LNCaP clone FGC (cell line): ENCODE measurements at places on chromosomes 1 and 21.

DNA sequence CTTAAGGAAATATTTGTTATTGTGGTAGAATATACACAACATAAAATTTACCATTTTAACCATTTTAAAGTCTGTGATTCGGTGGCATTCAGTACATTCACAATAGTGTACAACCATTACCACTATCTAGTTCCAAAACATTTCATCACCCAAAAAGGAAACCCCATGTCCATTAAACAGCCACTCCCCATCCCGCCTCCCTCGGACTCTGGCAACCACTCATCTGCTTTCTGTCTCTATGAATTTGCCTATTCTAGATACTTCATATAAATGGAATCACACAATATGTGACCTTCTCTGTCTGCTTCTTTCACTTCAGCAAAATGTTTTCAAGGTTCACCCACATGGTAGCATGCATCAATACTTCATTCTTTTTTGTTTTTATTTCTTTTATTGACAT is 51.3 kb downstream of the PTP4A2 start:
- DNase-seq: no peak

- DNase-seq: no peak
These were observed 52.4 kb upstream of the SLC2A1 start for GRCh38 chr1:43011020-43011419.

- DNase-seq: no peak
These were observed 3.8 kb downstream of the SERTAD4 start for GRCh38 chr1:210236386-210236839.

DNA sequence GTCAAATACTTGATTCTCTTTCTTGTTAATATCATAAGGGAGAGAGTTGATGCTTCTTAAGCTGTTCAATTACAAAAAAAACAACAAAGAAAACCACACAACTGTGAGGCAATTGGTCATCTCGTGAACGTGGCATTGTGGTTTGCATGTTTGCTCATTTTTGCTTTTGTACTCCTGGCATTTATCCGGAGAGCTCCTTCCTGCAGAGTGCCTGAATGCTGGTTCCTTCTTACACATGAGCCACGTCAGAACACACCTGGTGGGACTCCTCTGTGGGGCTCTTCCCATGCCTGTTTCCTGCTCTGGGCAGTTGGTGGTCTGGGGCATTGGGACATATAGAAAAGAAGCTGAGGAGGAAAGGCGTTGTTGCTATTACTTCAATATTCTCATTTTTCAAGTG is 25.7 kb downstream of the KCNK1 start:
- no peak for DNase-seq

DNA sequence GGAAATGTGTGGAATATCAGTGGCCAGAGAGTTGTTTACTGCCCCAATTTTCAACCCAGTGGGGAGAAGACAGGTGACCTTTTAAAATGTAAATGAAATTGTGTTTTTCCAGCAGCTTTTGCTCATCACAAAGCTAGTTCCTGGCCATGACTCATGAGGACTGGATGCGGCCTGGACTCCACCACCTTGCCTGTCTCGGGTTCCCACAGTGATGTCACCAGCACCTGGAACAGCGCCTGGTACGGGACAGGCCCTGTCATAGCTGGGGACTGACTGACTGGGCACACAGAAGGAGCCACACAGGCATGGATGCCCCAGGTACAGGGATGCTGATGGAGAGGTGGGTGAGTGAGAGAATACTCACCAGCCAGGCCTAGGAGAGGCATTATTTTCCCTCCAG is 277.1 kb downstream of the AJAP1 start:
- DNase-seq: no peak

- DNase-seq: no peak
These were observed 333.8 kb downstream of the NUF2 start for GRCh38 chr1:163655565-163655964.

DNA sequence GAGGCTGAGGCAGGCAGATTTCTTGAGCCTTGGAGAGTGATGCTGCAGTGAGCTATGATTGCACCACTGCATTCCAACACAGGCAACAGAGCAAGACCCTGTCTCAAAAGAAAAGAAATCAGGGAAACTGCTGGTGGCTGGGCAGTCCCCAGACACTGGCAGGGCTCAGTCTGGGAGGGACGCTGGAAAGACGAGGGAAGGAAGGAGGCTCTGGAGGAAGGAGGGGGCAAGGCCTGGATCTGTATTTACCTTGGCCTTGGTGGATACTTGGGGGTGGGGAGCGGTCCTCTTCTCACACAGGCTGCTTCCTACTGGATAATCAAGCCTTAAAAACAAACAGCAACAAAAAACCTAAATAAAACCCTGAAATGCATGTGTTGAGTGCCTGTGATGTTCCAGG is 24.4 kb downstream of the KCNQ4 start:
- DNase-seq: no peak

GRCh38 chr1:94327001-94327690 is 89.8 kb upstream of the ARHGAP29 start:
- DNase-seq: no peak

GRCh38 chr1:61081686-61082310 is 563 bp upstream of the NFIA start:
- no peak for DNase-seq

- DNase-seq: no peak
These were observed 164.1 kb downstream of the GALNT2 start for GRCh38 chr1:230230948-230231773.

DNA sequence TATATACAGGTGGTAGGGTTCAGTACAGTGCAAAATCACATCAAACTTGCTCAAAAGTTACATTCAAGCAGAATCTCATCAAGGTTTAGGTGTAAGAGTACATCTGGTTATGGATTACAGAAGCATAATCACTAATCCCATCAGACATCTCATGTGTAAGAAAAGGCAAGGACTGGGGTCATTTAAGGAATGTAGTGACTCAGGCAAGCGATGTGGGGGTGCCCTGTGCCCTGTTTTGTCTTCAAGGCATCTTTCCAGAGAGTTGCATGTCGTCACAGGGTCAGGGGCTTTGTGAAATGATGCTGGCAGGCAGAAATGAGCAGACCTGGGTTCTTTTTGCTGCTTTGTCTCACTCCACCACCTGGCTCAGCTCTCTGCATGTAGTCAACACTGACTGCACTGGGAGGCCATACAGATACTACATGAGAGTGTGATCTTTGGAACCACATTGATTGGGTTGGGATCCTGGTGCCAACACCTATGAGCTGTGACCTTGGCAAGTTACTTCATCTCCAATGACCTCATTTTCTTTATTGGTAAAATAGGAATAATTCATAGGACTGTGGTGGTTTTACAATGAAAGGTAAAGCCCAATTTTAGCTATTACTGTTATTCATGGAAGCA is 8.2 kb upstream of the HHIPL2 start:
- no peak for DNase-seq

GRCh38 chr1:90192408-90192807 is 197.5 kb downstream of the ZNF326 start:
- DNase-seq: no peak

DNA sequence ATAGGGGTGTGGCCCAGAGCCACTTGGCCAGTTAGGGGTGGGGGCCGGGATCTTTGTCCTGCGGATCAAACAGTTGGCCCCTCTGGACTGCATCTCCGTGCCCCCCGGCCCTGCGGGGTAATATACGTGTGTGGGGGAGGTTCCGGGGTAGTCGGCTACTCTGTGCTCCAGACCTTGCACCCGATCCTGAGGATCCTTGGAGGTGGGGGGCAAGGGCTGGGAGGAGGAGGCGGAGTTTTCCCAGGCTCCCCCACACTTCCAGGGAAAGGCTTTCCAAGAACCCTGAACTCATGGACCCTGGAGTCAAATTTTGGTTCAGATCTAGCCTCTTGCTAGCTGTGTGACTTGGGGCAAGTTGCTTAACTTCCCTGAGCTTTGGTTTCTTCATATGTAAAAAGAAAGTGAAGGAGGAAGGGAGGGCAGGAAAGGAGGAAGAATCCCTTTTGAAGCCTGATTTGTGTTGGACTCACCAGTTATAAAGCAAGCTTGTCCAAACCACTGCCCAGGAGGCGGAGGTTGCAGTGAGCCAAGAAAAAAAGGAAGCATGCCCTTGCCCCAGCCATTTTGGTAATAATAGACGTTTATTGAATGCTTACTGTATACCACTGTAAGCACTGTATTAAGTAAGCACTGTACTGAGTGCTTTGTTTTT is 686 bp downstream of the MIIP start:
- no peak for DNase-seq

DNA sequence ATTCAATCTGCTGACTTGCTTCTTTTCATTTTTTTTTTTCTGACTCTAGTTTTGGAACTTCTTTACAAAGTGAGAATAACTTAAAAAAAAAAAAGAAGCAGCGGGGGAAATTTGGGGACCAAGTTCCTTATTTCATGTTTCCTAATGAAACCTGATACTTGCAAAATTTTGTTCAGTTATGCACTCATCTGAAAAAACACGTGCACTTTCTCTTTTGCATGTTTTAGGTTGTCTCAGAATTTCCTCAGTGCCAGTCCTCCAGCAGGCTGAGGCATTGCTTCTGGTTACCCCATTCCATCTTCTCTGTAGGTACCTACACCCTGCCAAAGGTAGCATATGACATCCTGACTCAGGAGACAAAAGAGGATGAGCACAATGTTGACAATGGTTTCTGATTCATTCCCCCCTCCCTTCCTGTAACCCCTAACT is 299.7 kb downstream of the GRIK1 start:
- no peak for DNase-seq

GRCh38 chr1:230542054-230542453 is 100.2 kb upstream of the COG2 start:
- DNase-seq: no peak

- no peak for DNase-seq
These were observed 30.6 kb downstream of the POFUT2 start for GRCh38 chr21:45256912-45257672.

GRCh38 chr21:36543924-36544323 is 64.0 kb upstream of the CLDN14 start:
- DNase-seq: no peak

- no peak for DNase-seq
These were observed 12.7 kb downstream of the EPHA10 start for GRCh38 chr1:37752213-37752582.

DNA sequence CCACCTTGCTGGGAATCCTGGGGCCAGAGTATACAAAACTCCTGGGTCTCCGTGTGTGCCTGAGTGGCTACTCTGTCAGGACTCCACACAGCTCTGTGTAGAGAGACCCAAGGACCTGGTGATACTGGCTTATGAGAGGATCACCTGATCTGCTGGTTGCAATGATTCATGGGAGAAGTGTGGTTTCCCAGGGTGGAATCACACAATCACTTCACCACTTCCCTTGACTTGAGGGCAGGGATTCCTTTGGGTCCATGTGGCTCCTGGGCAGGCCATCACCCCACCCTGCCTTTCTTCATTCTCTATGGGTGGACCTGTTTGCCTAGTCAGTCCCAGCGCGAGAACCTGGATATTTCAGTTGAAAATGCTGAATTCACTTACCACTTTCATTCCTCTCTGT is 13.3 kb downstream of the PRSS38 start:
- DNase-seq: no peak

DNA sequence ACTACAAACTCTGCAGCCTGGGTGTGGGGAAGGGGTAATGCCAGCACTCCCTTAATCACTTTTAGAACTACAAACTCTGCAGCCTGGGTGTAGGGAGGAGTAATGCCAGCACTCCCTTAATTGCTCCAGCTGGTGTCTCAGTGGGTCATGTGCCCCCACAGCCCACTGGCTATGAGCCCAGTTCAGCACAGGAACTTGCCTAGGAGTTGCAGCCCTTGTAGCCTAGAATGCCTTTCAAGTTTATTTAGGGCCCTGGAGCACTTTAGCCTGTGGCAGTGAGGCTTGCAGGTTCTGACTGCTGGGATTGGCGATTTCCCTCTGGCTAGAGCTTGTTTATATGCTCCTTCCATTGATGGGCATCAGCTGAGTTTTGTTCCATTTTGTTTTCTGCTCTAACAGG is 17.1 kb downstream of the VN1R5 start:
- DNase-seq: no peak

- DNase-seq: no peak
These were observed 24.2 kb upstream of the PHTF1 start for GRCh38 chr1:113783254-113784103.

DNA sequence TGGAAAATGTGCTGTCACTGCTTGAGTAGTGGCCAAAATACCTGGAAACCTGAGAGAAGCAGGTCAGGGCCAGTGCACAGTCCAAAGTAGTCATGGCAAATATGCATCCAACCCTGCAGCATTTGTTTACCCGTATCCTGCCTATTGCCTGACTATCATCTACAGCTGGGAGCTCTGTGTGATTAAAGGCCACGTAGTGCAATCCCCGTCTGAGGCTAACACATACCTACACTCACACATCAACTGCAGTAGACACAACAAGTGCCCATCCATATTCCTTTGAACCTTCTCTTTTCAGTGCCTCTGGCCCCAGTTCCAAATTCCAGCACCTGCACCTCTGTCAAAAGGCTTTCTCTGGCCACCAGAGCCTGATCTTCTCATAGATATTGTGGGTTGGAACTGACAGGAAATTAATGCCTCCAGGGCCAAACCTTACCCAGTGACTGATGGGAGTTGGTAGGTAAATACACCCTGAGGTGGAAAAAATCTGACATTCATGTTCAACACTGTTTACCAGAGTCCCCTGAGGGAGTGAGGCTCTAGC is 383.0 kb downstream of the SETD4 start:
- no peak for DNase-seq

DNA sequence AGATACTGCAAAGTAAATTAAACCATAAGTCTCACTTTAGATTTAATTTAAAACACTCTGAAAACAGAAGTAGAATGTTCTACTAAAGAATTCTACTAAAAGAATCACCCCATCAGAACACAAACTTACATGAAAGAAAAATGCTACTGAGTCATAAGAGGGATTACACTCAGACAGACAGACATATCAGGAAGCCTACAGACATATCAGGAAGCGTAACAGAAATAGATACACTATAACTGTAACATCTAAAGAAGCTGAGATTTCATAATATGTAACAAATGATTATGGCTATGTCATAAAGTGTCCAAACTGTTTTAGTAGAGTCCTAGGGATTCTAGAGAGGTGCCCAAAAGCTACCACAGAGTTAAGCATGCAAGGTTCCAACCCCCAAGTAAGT is 23.9 kb downstream of the FOXJ3 start:
- DNase-seq: no peak
